ENCODE measurements at places on chromosomes 6 and 20.
A peak's percentile ranks its signal among the peaks of the same experiment; 100 is the strongest.

- DNase-seq, result no peak
Observed at GRCh38 chr6:149061930-149062329, 255.6 kb upstream of the TAB2 start.

DNA sequence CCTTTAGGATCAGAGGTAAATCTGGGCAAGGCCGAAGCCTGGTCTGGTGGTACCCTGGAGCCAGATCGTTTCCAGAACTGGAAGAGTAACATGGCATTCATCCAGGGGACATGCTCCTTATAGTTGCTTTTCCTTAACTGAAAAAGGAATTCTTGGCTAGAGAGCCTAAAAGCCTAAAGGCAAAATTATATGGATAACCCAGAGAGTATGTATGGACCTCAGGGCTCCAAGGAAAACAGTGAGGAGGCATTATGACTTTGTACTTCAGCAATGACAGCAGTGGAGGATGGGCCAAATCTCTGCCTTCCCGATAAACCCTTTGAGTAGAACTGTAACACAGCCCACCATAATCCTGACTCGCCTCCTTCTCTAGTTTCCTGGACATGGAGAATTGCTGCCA lies 29.3 kb downstream of the ARHGAP18 start:
- DNase-seq, result no peak

- no peak for DNase-seq
Observed at GRCh38 chr20:16173044-16173443, 400.2 kb downstream of the KIF16B start.

GRCh38 chr6:121791396-121792315 lies 356.2 kb downstream of the GJA1 start:
- no peak for DNase-seq

GRCh38 chr6:11762794-11763459 lies 15.7 kb downstream of the ADTRP start:
- no peak for DNase-seq

DNA sequence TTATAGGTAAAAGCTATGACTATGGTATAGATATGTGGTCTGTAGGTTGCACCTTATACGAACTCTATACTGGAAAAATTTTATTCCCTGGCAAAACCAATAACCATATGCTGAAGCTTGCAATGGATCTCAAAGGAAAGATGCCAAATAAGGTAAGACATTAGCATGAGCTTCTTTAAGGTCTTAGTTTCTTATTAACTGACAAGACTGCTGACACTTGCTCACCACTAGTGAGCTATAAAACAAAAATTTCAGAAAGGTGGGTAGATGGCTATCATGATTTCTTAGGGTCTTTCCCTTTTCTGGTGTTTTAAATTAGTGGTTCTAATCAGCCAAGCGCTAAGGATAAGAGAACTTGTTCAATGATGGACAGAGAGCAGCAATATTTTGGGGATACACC lies 21.9 kb downstream of the FAM217A start:
- DNase-seq, result no peak

DNA sequence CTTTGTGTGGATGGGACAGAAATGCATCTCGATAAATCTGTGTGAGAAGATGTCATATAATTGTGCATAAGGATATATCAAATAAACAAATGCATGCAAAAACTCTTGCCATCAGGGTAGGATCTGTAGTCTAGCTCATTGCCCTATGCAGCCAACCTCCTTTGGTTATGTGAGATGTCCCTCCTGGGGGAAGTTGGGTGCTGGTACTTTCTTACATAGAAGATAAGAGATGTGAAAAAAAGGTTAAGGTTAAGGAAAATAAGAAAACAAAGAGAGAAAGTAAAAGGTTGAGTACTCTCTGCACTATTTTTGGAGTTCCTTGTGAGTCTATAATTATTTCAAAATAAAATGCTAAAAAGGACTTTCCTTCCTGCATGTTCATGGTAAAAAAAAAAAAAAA lies 30.4 kb downstream of the ZDHHC14 start:
- no peak for DNase-seq

GRCh38 chr6:138944412-138944811 lies 43.6 kb downstream of the REPS1 start:
- peak; percentile 37 for DNase-seq

GRCh38 chr20:39270837-39271604 lies 308.9 kb downstream of the DHX35 start:
- DNase-seq, result peak; percentile 10

DNA sequence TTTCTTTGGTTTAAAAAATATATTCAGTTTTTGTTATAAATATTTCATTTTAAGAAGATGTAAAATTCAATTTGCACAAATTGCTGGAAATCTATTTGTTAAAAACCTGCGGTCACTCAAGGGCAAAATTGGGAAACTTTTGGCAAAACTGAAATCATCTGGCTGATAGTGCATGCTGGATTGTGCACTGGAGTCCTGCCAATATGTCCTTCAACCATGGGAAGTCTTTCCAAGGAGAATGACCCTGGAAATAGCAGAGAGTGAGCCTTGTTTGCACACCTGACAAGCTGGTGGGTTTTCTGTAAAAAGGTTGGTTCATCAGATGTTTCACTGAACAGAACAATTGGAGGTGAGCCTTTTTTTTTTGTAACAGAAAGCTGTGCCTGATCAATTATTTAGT lies 413.5 kb downstream of the BTBD3 start:
- DNase-seq, result no peak

Measured in stomach (tissue), 19 donors.